ENCODE measurements at places on chromosomes 11 and 22. TPM values are rescaled to one million over a fixed set of nuclear protein-coding genes. Genes with fewer than 3 reads are reported as not detected.

- no peak for DNase-seq
Observed at GRCh38 chr22:41827671-41828070, 5.2 kb upstream of the SREBF2 start.

GUCY1A2 gene
- not detected for total RNA-seq

CYTH4 gene
- total RNA-seq, result 58.7 TPM

OR2AG2 gene
- total RNA-seq, result not detected

- no peak for DNase-seq
Observed at GRCh38 chr11:57325735-57326048, 940 bp upstream of the TNKS1BP1 start.

DNA sequence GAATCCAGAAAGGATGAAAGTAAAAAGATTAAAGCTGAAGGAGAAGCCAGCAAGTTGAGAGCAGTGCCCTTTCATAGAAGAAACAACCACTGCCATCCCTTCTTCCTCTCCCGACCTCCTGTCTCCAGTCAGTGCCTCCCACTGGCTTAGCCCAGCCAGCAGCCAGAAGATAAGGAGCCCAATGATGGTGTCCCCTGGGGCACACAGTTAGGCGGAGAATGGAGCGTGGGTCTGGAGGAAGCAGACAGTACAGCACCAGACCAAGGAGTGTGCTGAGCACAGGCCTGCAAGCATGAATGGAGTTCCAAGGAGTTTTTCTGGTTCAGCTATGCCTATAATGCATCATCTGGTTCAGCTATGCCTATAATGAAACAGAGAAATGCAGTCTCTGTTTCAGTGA is 54.3 kb upstream of the TNRC6B start:
- DNase-seq, result no peak

DNA sequence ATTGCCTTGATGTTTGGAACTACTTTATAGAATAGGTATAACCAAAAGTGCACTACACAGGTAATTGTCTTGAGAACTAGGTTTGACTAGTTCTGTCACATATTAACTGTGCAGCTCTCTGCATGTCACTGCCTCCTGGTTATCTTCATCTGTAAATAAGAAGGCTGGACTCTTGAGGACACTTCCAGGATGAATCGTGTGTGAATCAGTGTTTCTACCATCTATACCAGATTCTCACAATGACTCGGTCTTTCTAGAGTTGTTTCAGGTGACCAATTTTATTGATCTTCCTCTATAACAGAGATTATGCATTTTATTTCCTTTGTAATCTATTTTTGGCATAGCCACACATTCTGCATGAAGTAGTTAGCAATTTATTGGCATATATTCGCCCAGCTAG is 1181.0 kb upstream of the TENM4 start:
- no peak for DNase-seq

APOBEC3F gene
- total RNA-seq, result 33.4 TPM

APOA5 gene
- not detected for total RNA-seq

GRCh38 chr11:120911943-120912342 is 112.0 kb upstream of the TBCEL start:
- no peak for DNase-seq
